ENCODE measurements at places on chromosomes 6 and 20. TPM values are rescaled to one million over a fixed set of nuclear protein-coding genes. Genes with fewer than 3 reads are reported as not detected.

DNA sequence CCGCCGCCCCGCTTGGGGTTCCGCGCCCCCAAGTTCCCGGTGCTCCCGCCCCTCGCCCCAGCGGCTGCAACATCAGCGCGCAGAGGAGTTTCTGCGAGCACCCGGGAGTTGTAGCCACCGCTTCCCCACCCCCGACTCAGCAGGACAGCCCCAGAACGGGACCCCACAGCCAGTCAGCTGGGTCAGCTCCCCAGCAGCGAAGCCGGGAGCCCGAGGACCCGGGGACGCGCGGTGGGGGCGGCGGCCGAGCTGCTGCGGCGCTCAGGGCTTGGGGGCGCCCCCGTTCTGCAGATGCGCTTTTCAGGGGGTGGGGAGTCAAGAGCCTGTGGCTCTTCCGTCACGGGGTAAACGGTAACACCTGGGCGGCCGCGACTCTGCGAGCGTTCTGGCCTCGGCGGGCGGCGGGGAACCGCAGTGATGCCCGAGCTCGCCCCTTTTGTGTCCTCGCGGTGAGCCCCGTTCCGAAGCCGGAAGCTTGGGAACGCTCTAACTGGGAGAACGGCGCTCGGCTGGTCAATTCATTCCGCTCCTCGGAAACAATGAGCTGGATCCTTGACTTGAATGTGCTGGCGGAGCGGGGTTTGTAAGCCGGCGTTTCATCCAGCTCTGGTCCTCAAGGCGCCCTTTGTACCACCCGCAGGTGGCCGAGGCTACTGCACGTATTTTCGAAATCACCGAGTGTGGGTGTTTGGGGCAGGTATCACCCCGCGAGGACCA lies 774 bp downstream of the PLEKHG1 start:
- DNase-seq = peak; percentile 38

GRCh38 chr20:51321343-51322163 lies 221.0 kb downstream of the NFATC2 start:
- no peak for DNase-seq

- DNase-seq = no peak
These were observed 211.2 kb upstream of the PMEPA1 start for GRCh38 chr20:57920971-57921370.

Gene HDGFL1
- total RNA-seq = not detected

DNA sequence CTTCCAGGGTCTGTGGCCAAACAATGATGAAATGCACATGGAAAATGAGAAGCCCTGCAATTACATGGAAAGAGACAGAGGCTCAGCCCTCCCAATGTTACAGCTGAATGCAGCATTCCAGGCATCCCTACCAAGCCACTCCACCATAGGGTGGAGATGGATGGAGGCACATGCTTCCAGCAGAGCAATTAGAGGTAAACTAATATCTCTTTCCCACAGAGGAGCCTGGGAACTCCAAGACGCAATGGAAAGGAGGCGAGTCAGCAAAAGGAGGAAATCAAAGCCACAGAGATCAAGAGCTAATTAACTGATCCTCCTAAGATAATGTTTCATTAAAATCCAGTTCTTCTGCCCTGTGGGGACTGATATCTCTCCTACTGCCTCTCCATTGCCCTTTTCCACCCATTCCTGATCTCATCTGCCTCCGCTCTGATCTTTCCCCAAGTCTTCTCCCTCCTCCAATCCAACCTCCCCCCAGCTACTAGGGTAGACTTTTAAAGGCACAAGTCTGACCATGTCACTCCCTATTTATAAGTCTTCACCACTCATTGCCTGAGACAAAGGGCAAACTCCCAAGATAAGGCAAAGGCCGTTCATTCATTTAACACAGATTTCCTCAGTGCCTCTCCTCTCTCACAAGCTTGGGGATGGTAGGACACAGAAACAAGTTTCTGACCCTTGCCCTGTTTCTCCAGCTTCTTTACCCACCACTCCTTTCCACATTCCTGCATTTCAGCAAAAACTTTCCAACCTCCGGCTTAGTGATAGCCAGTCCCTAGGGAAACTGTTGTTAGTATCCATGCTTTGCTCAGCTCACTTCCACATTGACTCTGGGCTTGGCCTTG lies 14.3 kb upstream of the KCNB1 start:
- DNase-seq = no peak

Gene SSTR4
- not detected for total RNA-seq

DNA sequence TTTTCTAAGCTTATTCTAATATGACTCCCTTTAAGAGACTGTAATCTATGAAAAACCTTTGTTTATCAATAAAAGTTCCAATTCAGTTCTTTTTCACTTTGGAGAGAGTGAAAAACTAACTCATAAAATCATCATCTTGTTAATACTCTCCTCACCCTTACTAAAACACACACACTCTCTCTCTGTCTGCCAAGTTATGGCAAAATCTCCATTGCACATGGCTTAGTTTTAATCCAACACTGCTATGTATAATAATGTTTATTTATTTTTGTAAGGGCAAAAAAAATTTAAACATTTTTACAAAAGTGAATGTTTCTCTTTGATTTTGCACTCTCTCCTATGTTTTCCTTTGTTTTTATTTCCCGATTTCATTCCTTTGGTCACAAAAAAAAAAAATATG lies 253.2 kb downstream of the BMP7 start:
- DNase-seq = peak; percentile 30

Gene EYS
- under 0.01 TPM for total RNA-seq

DNA sequence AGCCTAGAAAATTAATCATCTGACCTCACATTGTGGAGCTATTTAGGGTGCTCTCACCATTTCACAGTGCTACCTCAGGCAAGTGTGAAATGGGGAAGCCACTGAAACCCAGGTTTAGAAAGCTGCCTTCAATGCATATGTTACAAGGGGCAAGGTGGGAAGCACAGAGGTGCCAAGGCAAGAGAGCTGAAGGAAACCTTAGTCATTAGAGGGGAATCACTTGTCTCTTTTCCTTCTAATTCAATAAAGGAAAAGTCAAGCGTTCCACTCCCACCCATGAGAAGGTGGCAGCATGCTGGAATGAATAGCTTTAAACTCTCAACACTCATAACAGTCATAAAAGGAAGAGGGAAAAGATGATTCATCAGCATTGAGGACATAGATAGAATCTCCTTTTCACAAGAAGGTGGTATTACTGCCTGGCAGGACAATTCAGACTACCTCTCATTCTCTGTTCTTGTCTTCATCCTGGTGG lies 251.9 kb upstream of the IRAK1BP1 start:
- DNase-seq = peak; percentile 49

GRCh38 chr6:151448623-151449022 lies 3.3 kb downstream of the RMND1 start:
- DNase-seq = no peak

Gene SOX18
- under 0.01 TPM for total RNA-seq

- peak; percentile 44 for DNase-seq
These were observed 938 bp downstream of the WRNIP1 start for GRCh38 chr6:2765896-2766766.

Gene ZNFX1
- total RNA-seq = 56.6 TPM

DNA sequence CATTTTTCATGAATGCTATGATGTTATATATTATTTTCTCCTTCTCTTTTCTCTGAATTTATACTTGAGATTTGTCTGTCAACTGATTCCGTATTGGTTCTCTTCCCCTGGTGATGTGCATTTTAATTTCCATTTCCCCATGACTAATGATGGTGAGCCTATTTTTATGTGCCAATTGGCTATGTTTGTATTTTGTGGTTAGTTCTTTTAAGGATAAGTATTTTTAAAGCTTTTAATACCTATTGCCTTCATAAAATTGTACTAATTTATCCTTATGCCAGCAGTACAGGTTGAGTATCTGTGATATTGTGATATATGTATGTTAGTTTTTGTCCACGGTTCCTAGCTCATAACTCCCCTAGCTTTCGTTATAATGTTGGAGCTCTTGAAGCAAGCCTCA lies 2.8 kb downstream of the POLH start:
- DNase-seq = peak; percentile 24

DNA sequence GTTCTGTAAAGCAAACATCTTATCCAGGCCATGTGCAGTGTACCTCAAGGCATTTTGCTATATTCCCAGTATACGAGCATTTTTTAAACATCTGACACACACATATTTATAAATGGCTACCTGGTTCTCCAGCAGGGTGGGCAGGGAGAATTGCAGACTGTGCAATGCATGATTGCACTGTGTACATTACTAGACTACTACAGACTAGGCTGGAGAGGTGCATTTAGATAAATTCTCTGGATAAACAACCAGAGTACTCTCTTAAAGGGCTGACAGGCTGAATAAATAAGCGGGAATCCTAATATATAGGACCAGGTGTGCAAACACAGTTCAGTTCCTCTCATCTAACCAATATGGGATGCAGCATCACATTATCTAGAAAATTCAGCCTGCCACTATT lies 428.3 kb upstream of the ARID1B start:
- no peak for DNase-seq

DNA sequence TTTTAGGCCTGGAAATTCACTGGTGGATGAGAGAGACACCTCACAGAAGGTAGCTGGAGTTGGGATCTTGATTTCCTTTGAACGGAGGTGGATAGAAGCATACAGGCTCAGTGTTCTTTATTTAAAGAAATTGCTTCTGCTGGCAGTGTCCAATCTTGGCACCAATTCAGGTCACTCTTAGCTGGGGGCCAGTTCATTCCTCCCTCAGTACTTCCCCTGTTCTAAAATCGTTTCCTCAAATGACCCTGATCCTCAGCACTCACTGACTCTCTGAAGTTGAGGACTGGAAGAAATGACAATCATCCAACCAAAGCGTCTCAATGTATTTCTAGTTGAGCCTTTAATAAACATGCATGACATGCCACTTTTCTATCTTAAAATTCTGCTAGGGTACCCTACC lies 472.5 kb upstream of the BTBD3 start:
- no peak for DNase-seq

DNA sequence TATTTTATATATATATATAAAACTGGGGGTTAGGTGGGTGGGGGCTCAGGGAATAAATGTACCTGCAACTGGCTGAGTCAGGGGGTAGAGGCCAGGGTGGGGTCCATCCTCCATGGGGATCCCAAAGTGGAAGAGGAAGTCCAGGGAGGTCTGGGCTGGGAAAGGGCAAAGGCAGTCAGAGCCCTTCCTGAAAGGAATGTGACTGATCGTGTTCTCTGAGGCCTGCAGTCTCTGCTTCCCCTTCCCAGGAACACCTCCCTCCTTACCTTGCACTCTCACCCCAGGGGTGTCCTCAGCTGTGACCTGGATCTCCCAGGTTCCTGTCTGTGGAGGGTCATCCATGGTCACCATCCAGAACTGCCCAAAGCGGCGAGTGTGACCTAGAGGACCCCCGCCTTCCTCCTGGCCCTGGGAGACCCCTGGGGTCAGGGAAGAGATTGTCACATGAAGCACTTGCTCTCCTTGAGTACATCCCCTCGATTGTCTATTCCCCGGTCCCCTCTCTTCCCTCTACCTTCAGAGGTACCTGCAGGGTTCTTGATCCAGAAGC lies 4.7 kb downstream of the SAPCD1 start:
- no peak for DNase-seq

Gene SLC26A8
- total RNA-seq = not detected

GRCh38 chr6:123715006-123715863 lies 78.5 kb upstream of the TRDN start:
- DNase-seq = peak; percentile 13

- no peak for DNase-seq
These were observed 33.5 kb upstream of the MANEA start for GRCh38 chr6:95543798-95544197.

- DNase-seq = no peak
These were observed 66.6 kb downstream of the CLVS2 start for GRCh38 chr6:123062670-123063069.

Gene ADTRP
- total RNA-seq = 1.3 TPM

Gene SEMG1
- total RNA-seq = not detected

Gene OR2H2
- total RNA-seq = not detected

GRCh38 chr6:46690141-46690755 lies 2.6 kb downstream of the TDRD6 start:
- no peak for DNase-seq

DNA sequence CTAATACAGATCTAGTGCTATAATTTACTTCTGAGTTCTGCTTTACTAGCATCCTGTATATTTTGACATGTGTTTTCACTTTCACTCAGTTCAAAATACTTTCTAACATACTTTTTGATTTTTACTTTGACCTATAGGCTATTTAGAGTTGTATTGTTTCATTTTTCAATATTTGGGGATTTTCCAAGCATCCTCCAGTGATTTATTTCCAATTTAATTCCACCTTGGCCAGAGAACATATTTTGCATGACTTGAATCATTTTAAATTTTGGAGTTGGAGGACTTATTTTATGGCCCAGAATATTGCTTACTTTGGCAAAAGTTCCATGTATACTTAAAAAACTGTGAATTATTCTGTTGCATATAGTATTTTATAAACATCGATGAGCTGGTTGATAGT lies 1215.6 kb upstream of the MAP3K7 start:
- no peak for DNase-seq

DNA sequence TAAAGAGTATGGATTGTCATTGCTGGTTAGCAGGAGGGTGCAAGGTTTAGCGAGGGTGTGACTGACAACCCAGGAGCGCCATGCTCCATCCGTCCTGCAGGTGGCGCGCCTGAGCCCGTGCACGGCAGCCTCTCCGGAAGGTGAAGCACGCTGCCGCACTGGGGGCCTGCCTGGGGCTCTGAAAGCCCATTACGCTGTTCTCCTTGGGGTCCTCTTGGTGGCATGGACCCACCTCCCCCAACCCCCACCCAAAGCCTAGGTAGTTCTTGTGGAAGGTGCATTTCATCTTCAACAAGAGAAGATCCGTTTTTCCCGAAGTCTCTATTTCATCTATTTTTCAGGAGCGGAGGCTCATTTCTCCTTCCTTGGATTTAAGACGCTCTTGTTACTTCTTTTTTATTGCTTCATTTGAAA lies 197.4 kb upstream of the KCNG1 start:
- DNase-seq = peak; percentile 13

Gene CALHM5
- 7.7 TPM for total RNA-seq

DNA sequence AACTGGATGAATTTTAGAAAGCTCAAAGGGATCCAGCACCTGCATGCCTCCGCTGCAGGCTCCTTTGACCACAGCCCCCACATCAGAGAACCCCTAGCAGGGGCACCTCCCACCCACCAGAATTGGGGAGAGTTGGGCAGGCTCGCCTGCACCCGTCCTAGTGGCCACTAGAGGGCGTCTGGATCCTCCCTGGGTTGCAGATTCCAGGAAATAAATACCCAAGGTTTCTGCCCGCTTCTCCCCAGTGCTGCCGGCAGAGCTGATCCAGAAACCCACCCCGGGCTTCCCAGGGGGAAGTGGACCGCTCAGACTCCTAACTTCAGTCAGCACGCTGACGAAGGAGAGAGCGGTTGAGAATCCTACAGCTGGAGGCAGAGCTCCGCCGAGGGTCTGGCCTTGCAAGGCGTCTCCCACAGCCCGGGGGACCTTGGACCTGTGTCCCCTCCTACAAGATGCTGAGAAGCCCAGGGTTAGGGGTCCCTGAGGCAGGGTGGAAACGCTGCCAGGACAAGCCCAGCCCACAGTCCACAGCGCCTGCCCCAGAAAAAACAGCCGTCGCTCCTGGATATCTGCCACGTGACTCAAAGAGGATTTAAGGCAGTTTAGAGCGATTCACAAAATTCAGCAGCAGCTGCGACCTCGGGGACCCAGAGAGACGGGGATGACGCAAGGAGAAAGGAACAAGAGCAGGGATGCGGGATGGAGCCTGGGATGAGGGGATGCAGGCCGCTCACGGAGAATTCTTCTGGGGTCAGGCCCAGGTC lies 32.6 kb upstream of the PHACTR3 start:
- peak; percentile 39 for DNase-seq

Gene ZNF311
- 0.97 TPM for total RNA-seq

Data from fibroblast of villous mesenchyme (primary cell).